ENCODE measurements at places on chromosomes 4 and X.

DNA sequence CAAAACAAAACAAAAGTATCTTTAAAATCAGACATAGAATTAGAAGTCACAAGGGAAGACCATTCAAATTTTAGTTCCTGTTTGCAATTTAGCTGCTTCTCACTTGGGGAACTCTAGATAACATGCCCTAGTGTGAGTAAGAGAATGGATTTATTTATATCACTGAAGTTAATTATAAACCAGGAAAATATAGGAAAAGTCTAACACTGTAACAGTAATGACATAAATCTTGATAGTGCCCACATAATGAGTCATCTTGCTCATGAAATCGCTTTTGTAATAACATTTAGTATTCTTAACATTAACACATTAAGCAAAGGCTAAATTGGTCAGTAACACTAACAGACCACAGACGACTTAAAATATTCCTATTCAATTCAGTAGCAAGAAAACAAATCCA lies 710.7 kb downstream of the STPG2 start:
- no peak for DNase-seq

DNA sequence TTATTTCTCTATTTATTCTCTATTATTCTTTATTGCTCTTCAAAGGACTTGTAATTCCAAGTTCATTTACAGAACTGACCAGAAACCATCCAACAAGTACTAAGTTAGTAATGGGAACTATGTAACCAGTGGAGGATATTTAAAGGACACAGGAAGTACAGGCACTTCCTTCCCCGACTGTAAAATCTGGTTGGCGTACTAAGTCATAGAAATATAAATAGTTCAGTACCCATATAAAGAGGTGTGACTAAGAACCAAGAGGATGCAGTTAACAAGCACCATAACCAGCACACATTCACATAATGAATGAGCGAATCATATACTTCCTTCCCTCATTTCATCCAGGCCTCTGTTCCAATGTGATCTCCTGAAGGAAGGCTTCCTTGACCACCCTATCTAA lies 3.6 kb upstream of the EIF4E start:
- no peak for DNase-seq

DNA sequence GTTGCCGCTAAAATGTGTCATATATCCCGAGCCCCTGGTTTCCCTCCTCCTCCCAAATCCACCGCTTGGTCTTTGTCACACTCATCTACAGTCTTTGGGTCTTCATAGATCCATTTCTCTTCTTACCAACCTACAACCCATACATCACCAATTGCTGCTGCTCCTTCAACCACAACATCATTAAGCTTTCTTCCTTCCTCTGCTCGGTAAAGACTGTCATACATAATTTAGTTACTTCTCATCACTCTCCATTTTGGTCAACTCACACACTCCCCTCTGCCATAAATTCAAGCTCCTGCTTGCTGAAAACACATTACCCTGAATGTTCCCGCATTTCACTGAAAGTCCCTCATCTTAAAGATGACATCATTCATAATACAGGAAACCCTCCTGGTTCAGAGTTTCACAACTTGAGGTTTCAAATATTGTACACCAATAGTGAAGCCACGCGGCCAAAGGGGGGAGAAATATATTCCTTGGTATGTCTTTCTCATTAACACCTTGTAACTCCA lies 1.7 kb upstream of the DCTD start:
- DNase-seq, result peak; percentile 7

DNA sequence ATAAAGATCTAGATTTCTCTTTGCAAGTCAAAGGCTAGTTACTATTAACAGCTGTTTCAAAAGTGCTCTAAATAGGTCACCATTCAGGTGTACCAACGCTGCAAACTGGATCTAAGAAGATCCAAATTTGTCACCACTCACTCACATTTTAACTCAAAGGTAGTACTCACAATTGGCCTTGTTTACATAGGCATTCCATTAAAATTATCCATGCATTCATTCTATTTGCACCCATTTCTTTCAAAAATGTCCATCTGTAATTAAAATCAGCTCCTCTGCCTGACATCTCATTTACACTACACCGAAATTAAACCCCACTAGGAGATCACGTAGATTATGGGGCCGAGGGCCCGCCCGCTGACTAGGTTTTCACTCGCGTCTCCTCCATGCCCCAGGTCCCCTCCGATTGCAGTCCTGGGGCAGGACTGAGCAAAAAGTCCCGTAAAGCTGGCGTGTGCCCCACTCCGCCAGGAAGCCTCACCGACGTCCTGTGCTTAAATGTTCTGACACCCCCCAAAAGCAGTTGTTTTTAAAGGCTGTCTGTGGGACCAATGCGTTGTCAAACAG lies 1.3 kb upstream of the ING2 start:
- DNase-seq, result no peak

GRCh38 chr4:1047106-1047975 lies 35.9 kb downstream of the FGFRL1 start:
- no peak for DNase-seq

GRCh38 chrX:111445485-111445884 lies 33.5 kb upstream of the DCX start:
- no peak for DNase-seq

GRCh38 chrX:39883666-39884065 lies 214.1 kb downstream of the BCOR start:
- no peak for DNase-seq

GRCh38 chr4:10608501-10609219 lies 75.9 kb downstream of the CLNK start:
- DNase-seq, result no peak

GRCh38 chrX:13652287-13652793 lies 601 bp upstream of the TCEANC start:
- DNase-seq, result no peak

DNA sequence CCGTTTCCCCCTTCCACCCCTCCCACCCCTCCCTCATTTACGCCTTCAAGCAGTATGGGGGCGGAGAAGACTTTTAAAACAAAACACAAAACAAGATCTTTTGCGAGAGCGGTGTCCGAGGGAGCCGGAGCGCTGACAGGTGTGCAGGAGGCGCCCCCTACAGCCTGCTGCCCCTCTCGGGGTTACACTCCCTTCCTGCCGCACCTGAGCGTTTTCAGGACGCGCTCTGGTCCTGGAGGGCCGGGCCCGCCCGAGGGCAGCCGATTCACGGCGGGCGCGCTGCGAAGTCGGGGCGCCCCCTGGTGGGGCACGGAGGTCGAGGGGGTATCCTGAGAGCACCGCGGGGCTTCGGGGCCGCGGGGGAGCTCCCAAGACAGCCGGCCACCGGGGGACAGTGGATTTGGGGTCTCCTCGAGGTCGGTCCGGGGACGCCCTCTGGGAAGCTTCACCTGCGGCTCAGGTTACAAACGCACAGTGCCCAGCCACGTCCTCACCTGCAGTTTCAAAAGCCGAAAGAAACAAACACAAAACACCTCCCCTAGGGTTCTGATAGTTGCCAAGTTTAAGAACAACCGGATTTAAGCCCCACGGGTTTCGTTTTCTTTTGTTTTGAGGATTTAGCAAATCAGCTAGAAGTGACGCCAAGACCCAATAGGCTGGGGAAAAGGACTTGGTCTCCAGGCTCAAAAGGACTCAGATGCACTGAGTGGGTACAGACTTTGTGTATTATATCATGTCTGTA lies 8.0 kb upstream of the NEUROG2 start:
- DNase-seq, result peak; percentile 76

GRCh38 chr4:147039976-147040575 lies 94.4 kb upstream of the TTC29 start:
- no peak for DNase-seq

DNA sequence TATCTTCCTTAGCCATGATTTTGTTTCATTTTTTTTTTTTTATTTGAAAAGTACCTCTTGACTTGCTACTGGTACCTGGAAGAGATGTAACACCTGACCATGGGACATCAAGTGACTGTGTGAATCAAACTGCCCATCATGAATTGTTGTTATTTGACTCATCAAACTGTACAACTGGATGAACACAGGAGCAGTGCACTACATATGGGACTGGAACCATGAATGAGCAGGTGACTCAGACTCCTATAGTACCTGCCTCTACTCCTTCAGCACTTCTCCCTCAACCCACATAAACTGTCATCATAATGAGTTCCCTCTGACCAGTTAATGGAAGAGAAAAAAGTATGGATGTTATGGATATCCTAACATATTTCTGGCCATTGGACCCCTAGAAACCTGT lies 15.9 kb upstream of the UBE2D3 start:
- DNase-seq, result no peak

- DNase-seq, result no peak
Measured at GRCh38 chr4:153787061-153787560, 1.8 kb downstream of the SFRP2 start.

GRCh38 chr4:143399113-143399949 lies 62.7 kb downstream of the GAB1 start:
- no peak for DNase-seq

DNA sequence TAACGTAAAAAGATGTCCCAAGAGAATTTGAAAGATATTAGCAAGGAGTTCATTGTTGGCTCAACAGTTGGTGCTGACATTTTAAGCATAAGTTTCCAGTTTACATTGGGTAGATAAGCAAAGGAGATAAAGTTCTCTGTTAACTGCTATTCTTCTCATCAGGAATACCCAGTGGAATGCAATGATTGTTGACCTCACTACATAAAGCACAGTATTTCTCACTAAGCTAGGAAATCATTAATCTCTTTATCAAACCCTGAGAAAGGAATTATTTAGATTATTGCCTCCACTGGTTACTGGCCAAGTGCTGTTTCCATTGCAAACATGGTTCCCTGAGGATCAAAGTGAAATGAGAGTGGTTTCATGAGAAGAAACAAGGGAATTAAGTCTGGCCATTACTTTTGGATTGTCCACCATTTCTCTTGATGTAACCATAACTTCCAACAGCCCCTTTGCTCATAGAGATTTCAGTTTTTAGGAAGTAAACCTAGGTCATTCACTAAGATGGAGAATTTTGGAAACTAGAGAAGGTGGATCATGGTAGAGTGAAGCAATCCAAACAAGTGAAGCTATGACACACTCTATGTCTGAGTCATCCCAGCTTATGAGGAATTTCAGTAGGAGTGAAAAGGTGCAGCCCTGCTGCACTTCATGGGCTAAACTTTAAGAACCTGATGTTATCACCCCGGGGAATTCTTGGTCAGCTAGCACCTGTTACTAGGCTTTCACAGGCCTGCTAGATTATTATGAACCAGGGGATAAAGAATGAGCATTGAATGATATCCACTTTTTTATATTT lies 163.4 kb downstream of the AREG start:
- no peak for DNase-seq

DNA sequence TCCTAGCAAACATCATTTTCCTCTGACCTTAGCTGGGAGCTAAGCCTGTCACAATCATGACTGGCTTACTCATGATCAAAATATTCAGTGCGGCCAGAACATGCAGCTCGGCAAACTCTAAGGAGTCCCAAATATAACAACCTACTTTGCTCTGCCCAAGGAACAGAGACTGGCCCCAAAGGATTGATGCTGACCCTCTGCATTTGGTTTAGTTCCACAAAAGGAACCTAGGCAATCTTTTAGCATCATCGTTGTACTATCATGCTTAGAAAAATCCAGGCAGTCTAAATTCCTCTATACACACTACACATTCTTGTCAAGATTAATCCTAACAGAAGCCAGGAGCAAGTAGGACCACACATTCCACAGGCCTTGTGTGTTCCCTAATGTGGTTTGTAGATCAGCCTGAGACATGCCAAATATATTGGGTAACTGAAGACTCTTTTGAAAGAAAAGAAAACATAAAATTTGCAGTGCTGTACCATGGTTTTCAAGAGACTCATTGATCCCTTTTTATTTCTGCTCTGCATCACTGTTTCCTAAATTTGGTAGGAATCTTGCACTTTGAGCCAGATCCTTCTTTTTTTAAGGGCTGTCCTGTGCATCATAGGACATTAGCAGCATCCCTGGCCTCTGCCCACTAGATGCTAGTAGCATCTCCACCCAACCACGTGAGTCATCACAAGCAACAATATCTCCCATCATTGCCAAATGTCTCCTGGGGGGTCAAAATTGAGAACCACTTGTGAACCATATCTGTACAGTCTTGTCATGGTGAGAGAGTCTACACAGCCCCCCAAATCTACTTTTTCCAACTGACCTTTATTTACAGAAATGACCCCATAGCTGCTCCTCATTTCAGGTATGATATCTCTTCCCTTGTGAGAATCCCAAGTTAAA lies 17.6 kb upstream of the CC2D2A start:
- no peak for DNase-seq

GRCh38 chrX:17242470-17242869 lies 132.5 kb upstream of the NHS start:
- peak; percentile 0 for DNase-seq

Data from stimulated activated CD8-positive, alpha-beta memory T cell treated with anti-CD3 and anti-CD28 coated beads, Interleukin-2, amount 100 ng/mL, for 48 hours (primary cell).